Activated T-cell treated with anti-CD3 and anti-CD28 coated beads for 4 hours (primary cell): ENCODE measurements at places on chromosomes 13 and 19.

DNA sequence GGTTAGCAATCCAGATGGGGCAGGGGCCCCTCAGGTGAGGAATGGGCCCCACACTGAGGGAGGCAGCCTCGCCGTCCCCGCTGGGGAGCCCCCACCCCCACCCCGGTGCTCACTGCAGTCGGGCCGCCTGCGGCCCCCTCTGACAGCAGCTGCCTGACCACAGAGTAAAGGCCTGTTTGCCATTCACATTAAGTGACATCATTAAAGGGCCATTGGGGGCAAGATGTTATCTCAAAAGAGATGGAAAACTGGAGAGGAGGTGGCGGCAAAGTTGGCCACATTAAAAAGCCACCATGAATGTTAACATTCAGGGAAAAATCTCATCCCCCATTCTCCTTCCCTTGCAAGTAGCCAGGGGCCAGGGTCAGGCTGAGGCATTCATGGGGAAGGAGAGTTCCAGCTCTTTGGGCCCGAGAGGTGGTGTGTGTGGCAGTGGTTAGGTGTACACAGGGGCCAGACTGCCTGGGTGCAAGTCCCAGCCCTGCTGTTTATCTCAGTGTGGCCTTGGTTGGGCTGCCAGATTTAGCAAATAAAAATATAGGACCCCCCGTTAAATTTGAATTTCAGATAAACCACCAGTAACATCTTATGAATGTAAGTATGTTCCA lies 20.9 kb downstream of the VSTM2B start:
- no peak for DNase-seq

- no peak for DNase-seq
Measured at GRCh38 chr13:51820016-51820597, 16.1 kb upstream of the DHRS12 start.

DNA sequence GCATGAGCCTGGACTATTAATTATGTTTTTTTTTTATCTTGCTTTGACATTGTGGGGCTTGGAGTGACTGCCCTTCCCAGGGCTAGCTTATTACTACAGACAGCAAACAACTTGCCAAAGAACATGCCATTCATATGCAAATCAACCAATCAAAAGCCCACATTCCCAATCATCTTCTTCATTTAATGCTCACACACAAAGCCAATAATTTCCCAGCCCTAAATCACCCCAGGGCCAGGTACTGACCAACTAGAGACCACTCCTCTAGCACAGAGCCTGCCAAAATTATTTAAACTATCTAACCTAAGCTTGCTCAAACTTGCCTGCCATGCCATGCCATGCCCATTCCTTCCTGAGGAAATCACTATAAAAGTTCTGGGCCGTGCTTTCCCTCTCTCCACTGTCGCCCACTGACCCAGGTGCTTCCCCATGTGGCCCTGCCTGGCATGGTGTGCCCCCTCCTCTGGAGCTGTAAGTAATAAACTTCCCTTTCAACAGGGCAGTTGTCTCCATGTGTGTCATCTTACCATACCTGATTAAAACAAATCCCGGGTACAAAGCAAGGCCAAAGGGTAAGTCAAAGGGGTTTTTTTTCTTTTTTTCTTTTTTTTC lies 15.7 kb downstream of the PBX4 start:
- DNase-seq, result no peak

- DNase-seq, result no peak
Measured at GRCh38 chr13:38943231-38943630, 47.4 kb downstream of the STOML3 start.

- DNase-seq, result no peak
Measured at GRCh38 chr13:46844431-46844830, 47.5 kb upstream of the ESD start.

- no peak for DNase-seq
Measured at GRCh38 chr13:60519496-60519895, 122.5 kb downstream of the TDRD3 start.

GRCh38 chr13:36858290-36858689 lies 39.3 kb downstream of the RFXAP start:
- no peak for DNase-seq

- peak; percentile 86 for DNase-seq
Measured at GRCh38 chr13:114128624-114129522, 3.5 kb downstream of the RASA3 start.
